ENCODE measurements at places on chromosomes 7 and 10. TPM values are rescaled to one million over a fixed set of nuclear protein-coding genes. Genes with fewer than 3 reads are reported as not detected.

The MBL2 gene
- not detected for total RNA-seq

The ICA1 gene
- total RNA-seq: 71.2 TPM

The HTR7 gene
- total RNA-seq: not detected

The LRRC17 gene
- 2.0 TPM for total RNA-seq

DNA sequence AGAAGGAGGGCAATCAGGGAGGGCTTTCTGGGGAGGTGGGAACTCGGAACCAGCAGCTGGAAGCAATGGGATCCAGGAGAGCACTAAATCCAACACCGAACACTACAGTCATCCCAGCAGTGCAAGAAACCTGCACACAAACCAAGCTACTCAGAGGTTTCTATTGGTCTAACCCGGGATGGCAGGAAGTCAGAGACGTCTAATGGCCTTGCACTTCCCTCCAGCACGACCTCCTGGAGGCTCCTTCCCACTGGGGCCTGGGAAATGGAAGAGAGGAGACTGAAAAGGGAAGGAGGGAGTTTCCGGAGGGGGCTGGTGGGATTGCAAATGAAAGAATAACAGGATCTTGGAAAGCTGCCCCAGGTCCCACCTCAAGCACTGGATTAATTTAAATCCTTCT lies 56.3 kb downstream of the TEX36 start:
- H3K27ac ChIP-seq: no peak overlapping the region
- H3K4me1 ChIP-seq: peaks cover 14% of the 10 kb centered on the region
- H3K27me3 ChIP-seq: no peaks in the 10 kb centered on the region
- DNase-seq: no peak

DNA sequence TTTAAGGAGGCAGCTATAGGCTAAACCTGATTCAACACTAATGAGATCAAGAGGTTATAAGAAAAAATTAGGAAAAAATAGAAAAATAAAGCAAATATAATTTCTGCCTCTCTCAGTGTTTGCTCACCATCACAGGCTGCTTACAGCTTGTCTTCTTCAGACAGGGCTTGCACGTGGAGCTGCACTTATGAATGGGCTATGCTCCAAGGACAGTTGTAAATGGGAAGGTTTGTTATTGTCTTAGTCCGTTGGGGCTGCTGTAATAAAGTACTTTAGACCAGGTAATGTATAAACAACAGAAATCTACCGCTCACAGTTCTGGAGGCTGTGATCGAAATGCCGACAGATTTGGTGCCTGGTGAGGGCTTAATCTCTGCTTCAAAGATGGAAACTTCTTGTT lies 219.8 kb downstream of the NEBL start:
- H3K27ac ChIP-seq: no peak overlapping the region
- H3K4me1 ChIP-seq: no peaks in the 10 kb centered on the region
- DNase-seq: no peak

DNA sequence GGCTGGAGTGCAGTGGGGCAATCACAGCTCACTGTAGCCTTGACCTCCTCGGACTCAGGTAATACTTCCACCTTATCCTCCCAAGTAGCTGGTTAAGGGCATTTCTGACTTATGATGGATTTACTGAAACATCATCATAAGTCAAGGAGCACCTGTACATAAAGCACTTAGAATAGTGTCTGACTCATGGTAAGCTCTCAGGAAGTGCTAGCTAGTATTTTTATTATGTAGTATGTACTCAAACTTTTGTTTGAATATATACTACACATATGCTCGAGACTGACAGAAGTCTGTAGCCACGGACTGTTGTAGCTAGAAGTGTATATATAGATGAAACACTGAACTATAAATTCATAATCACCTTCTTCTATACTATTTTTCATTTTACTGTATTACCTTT lies 107.5 kb upstream of the DNAJB12 start:
- no peak for DNase-seq
- H3K36me3 ChIP-seq: no peaks in the 10 kb centered on the region
- H3K4me3 ChIP-seq: no peak overlapping the region
- H3K27ac ChIP-seq: no peak overlapping the region

DNA sequence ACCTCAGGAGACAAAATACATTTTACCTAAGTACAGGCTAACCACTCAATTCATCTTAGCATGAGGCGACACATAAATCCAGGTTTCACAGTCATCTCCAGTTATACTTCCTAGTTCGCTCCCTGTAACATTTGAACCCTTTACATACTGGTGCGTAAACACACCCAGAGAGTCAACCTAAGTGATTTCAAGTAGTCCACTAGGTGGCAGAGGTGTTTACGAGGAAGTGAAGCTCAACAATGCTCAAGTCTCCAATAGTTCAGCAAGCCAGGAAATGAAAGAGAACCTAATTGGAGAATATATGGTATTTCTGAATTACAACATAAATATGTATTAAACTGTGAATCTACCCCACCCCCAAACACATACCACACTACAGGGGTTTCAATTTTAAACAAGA lies 76.3 kb upstream of the ABCB5 start:
- no peaks in the 10 kb centered on the region for H3K36me3 ChIP-seq
- no peak for DNase-seq
- H3K27ac ChIP-seq: no peak overlapping the region
- no peaks in the 10 kb centered on the region for H3K27me3 ChIP-seq
- no peaks in the 10 kb centered on the region for H3K4me1 ChIP-seq

DNA sequence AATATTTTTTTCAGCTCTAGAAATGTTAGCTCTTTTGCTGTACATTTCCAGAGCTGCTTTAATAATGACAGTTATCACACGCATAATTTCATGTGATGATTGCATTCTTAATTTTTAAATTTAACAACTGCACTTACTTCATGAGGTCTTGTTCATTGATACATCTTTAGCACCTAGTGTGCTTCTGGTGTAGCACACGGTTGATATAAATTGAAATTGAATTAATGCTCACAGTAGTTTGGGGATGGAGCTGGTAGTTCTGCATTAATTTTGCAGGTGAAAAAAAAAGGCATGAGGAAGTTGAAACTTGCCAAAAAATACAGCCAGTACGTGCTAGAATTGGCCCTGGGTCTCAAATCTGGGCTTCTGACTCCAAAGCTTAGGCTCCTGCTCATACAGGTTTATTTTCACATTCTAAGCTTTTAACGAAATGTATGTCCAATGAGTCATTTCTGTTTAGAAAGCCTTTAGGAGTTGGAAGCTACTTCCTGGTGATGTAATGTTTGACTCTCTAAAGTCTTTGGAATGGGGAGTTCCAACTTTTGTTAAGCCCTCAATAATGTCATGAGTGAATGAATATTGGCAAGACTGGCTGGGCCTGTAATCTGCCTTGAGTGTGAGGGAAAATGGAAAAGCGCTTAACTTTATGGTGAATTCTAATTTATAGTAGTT lies 62.5 kb downstream of the DAGLB start:
- no peaks in the 10 kb centered on the region for H3K27me3 ChIP-seq
- no peaks in the 10 kb centered on the region for H3K36me3 ChIP-seq
- peaks cover 65% of the 10 kb centered on the region for H3K4me1 ChIP-seq

DNA sequence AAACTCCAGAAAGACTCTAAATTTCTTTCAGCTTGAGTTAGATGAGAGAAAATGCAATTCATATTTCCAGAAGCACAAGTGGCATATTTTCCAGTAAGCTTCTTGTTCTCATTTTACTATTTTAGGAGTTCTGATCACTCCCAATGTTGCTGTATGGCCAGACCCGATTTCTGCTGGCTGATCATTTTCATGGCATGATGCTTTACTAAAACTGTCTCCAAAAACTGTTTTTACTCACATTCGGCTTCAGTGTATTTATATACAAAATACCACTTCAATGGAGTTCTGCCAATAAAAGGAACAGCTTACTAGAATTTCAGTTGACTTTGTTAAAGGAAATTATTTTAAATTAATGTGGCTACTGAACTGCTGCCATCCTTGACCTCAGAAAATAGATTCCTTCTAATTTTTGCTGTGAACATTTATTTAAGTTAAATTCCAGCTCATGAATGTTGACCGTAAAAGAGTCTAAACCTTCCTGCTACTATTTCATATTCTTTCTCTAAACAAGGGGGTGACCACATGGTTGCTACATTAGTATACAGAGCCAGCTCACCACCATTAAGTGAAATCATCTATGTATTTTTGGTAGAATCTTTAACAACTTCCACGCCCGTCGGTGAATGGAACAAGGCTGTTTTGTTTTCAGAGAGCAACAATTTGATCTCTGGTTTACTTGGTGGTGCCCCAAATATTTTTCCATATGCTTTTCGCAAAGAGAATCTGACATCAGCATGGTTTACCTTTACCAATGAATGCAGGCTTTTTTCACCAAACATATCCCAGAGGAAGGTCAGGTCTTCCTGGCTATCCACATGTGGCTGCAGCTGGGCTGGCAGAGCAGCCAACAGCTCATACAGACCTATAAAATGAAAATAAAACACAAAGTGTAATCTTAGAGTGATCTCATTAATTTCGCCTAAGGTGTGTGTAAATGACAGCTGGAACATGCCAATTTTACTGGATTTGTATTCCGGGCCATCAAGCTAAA lies 101.2 kb downstream of the MPP7 start:
- no peak overlapping the region for H3K27ac ChIP-seq
- no peak for DNase-seq
- H3K4me1 ChIP-seq: no peaks in the 10 kb centered on the region
- H3K27me3 ChIP-seq: no peaks in the 10 kb centered on the region
- H3K4me3 ChIP-seq: no peak overlapping the region

GRCh38 chr7:151143261-151144015 lies 24.1 kb downstream of the GBX1 start:
- DNase-seq: no peak
- H3K4me3 ChIP-seq: no peak overlapping the region
- no peak overlapping the region for H3K27ac ChIP-seq
- H3K4me1 ChIP-seq: peaks cover 11% of the 10 kb centered on the region
- peaks cover 7% of the 10 kb centered on the region for H3K36me3 ChIP-seq
- no peaks in the 10 kb centered on the region for H3K27me3 ChIP-seq

- H3K27ac ChIP-seq: no peak overlapping the region
- peak; percentile 51 for DNase-seq
- no peaks in the 10 kb centered on the region for H3K27me3 ChIP-seq
- H3K36me3 ChIP-seq: no peaks in the 10 kb centered on the region
Measured at GRCh38 chr7:74612015-74612829, 45.3 kb upstream of the GTF2I start.

DNA sequence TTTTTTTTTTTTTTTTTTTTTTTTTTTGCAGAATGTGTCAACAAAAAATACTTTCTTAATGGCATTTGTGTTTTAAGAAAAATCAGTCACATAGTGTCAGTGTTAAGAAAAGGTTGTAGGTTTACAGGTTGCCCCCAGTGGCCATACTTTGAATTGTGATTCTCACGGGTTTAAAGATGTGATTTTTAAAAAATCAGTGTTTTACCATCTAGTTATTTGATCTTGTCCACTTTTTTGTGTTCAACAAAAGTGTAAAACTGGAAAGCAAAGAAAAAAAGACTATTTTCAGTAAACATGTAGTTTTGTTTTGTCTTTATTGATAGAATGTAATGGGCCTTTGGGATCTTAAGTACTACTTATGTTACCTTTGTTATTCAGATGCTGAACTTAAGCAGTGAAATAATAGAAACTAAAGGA lies 25.7 kb downstream of the SUV39H2 start:
- H3K4me3 ChIP-seq: no peak overlapping the region
- no peak overlapping the region for H3K27ac ChIP-seq
- no peaks in the 10 kb centered on the region for H3K4me1 ChIP-seq
- peak; percentile 28 for DNase-seq

GRCh38 chr7:127447326-127447945 lies 54.9 kb upstream of the ZNF800 start:
- no peak for DNase-seq
- H3K36me3 ChIP-seq: no peaks in the 10 kb centered on the region
- no peaks in the 10 kb centered on the region for H3K4me1 ChIP-seq
- H3K4me3 ChIP-seq: no peak overlapping the region
- H3K27me3 ChIP-seq: no peaks in the 10 kb centered on the region

DNA sequence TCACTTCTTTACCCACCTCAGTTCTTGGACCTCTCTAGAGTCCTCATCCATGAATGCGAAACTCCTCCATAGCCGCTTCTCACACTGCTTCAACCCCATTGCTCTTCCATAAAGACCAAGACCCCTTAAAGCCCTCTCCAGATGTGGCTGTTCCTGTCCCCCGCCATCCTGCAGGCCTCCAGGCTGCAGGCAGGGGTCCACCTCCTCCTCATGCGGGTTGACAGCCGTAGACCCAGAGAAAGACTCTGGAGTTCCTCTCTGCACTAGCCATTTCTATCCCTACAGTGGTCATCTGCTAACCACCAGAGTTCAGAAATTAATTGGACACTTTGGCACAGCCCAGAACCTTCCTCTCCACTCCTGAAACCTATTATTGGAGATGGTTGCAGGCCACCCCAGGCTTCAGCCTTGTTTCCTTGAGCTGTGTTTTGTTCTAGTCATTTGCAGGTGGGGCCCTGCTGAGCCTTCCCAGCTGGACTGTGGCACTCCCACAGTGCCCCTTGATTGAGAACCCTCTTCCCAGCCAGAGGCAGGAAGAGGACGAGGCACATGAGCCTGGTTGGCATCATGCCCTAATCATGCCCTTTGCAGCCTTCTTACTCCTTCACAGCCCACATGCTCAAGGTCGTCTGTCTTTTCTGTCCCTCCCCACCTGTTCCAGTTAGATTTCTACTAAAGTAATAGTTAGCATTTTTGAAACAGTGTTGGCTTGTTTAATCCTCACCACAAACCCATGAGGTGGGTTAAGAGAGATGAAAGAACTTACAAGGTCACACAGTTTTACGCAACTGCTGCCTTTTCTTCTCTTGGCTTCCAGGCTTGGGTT lies 23.9 kb downstream of the CUL1 start:
- peaks cover 44% of the 10 kb centered on the region for H3K4me1 ChIP-seq
- H3K27ac ChIP-seq: no peak overlapping the region
- H3K27me3 ChIP-seq: no peaks in the 10 kb centered on the region
- DNase-seq: peak; percentile 63
- H3K4me3 ChIP-seq: no peak overlapping the region
